Activated T-cell treated with anti-CD3 and anti-CD28 coated beads, Interleukin-2, amount 50 U/mL, for 4 hours (primary cell): ENCODE measurements at places on chromosomes 1 and 21. TPM values are rescaled to one million over a fixed set of nuclear protein-coding genes. Genes with fewer than 3 reads are reported as not detected.

DNA sequence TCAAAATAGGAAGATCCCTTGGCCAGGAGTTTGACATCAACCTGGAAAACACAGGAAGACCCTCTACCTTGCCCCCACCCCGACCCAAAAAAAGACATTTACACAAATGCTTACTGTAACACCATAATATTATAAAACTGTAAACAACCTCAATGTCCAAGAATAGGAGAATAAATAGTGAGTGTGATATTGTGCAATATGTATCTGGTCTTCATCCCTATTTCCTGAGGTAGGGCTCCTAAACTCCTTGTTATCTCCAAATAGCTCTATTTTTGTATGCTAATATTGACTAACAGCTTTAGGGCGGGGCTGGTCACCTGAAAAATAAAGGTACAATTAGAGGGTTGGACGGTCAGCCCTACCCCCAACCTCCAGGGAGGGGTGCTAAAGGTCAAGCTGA is 23.5 kb downstream of the RSBN1 start:
- no peak for DNase-seq

DNA sequence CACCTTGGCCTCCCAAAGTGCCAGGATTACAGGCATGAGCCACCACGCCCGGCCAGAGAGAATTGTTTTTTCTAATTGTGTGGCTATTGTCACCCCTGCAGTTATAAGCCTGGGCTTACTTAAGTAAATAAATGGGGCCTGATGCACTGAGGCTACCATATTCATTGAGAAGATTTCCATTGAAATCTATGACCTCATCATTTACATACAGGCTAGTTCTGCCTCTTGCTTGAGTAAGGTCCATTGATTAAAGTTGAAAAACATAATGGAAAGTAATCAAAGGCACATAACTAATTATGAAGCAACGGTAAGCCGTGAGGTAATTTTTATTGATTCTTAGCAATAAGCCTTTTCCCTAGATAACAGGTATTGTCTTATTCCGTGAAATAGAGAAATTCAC is 788.9 kb downstream of the ADGRL2 start:
- DNase-seq: no peak

GRCh38 chr1:220698607-220699016 is 8.4 kb downstream of the C1orf115 start:
- no peak for DNase-seq

ASCL5 gene
- not detected for total RNA-seq

CDC20 gene
- 47.3 TPM for total RNA-seq
